Activated CD4-positive, alpha-beta T cell treated with anti-CD3 and anti-CD28 coated beads, Interleukin-2, amount 50 U/mL, for 4 hours (primary cell): ENCODE measurements at places on chromosomes 16 and 17.

DNA sequence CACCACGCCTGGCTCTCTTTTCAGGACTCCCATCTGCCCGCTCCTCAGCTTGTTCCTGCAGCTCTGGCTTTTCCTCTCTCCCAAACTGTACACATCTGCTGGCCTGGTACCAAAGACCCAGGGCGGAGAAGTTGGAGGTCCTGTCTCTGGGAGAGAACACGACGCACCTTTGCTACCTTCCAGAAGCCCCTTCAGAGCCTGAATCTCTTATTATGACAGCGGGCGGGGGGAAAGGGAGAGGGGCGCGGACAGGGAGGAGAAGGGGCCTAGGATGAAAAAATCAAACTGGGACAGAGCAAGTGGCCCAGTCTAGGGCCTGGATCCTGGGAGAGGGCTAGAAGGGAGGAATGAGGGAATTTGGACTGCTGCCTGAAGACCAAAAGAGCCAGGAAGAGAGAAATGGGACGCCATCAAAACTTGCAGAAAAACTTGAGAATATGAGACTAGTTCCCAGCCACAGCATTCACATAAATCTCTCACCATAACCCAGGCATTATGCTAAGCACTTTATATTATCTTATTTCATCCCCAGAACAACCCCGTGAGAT is 2.5 kb upstream of the PER1 start:
- DNase-seq, result no peak

DNA sequence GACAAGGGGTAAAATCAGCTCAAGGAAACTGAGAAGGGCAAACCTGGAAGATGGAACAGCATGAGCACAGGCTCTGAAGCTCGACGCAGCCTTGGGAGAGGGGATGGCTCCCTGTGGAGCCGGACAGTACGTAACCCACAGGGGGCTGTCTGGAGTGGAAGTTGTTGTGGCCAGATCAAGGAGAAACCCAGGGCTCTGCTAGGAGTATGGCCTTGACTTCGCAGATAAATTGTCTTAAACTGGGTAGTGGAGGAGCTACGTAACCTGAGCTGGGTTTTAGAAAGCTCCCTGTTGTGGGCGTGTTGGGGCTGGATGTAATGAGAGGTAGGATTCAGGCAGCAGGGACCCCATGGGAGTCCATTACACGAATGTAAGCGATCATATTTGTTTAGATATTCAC is 25.5 kb upstream of the AXIN2 start:
- no peak for DNase-seq

GRCh38 chr16:23931199-23931598 is 95.4 kb downstream of the PRKCB start:
- DNase-seq, result no peak

GRCh38 chr16:30761427-30761927 is 385 bp downstream of the CFAP119 start:
- DNase-seq, result peak; percentile 18

GRCh38 chr16:49857423-49858181 is 1.7 kb upstream of the ZNF423 start:
- DNase-seq, result no peak

DNA sequence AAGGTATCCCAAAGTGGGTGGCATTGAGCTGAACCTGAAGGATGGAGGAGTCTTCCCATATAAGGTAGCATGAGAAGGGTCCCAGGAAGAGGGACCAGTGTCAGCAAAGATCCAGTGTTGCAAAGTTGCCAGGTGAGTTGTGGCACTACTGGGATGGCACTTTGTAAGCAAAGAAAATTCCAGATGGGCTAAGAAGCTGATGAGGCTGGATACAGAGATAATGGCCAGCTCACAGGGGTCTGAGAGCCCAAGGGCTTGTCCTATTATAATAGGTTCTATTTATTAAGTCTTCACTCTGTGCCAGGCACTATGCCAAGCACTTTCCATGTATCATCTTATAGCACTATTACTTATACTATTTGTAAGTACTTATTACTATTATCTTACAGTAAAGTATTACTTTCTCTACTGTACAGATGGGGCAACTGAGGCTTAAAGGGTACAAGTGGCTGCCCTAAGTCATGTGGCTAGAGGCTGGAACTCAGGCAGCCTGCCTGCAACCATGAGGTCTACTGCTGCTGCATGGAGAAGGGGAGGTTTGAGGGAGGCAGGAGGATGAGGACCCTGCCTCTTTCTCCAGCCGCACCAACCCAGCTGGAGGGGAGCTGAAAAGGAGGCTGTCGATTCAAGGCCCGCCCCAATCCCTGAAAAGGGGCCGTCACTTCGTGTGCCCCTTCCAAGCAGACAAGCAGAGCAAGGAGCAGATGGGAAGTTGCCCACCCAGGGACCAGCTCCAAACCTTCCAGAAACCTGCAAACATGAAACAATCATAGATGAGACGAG is 86.5 kb downstream of the C16orf78 start:
- DNase-seq, result no peak

GRCh38 chr16:4744555-4745273 is 10.4 kb downstream of the DNAAF8 start:
- no peak for DNase-seq

DNA sequence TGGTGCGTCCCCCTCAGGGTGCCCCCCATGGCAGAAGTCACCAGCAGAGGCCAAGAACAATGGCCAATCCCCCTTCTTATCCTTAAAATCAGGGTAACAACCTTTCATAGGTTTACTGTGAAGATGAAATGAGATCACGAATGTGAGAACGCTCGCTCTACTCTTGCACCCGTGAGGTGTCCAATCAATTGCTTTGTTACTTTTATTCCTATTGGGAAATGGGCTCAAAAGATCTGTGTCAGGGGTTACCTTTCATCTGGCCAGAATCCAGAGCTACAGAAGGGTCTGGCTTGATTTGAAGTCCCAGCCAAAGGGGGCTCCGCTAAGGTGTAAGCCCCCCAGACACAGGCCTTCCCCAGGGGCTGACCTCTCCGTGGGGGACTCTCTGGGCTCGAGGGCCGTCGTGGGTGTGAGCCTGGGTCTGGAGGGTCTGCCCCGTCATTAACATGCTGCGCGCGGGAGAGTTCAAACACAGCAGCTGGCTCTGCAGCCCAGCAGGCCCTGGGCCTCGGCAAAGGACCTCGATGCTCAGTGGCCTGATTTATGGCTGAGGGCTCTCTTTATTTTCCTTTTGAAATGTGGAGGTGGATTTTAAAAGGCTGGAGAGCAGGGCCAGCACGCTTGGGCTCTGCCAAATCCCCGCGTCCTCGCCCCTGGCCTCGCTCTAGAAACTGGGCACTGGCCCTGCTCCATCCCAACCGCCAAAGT is 10.4 kb downstream of the ABR start:
- DNase-seq, result no peak

GRCh38 chr16:3029491-3030221 is 5.8 kb downstream of the THOC6 start:
- DNase-seq, result peak; percentile 31

- DNase-seq, result no peak
Observed at GRCh38 chr16:82156761-82157533, 13.1 kb downstream of the MPHOSPH6 start.

GRCh38 chr16:67441907-67442306 is 11.0 kb downstream of the HSD11B2 start:
- no peak for DNase-seq

DNA sequence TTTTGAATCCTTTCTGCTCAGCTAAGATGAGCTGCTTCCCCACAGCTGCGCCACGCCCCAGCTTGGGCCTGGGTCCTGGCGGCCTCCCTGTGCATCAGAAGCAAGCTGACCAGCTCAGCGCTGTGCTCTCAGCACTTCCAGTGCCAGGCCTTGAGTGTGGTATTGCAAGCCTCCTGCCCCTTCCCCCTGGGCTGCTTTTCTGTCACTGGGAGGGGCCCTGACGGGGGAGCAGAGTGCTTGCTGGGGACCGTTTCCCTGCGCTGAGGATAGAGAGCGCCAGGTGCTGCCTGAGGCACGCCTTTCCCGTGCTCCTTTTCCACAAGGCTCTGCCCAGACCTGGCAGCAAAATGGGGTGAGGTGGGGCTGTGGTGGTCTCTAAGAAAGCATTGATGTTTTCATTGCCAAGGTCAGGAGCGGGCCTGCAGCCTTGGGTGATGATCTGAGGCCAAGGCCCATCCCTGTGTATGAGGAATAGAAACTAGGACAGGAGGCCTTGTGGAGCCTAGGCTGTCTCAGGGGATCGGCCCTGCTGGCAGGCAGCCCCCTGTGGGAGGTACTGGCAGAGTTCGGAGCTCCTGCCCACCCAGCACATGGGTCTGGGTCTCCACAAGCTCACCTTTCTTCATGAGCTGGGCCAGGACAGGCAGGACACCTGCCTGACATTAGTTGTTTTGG is 29.7 kb downstream of the POLR3E start:
- no peak for DNase-seq

DNA sequence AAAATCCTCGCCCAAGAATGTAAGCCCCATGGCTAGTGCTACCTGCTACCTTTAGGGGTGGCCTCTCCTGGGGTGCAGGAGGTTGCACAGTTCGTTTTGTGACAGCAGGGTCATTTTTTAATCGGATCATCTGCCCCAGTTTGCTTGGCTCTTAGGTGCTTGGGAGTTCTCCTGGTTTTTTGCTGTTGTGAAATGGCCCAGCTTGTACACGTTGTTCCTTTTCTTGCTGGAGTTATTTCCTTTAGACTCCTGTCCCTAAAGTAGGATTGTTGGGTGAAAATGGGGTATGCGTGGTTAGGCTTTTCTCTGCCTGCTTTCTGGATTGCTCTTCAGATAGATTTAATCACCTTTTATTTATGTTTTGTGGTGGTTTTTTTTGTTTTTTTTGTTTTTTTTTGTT is 25.8 kb downstream of the ABCC1 start:
- DNase-seq, result no peak

DNA sequence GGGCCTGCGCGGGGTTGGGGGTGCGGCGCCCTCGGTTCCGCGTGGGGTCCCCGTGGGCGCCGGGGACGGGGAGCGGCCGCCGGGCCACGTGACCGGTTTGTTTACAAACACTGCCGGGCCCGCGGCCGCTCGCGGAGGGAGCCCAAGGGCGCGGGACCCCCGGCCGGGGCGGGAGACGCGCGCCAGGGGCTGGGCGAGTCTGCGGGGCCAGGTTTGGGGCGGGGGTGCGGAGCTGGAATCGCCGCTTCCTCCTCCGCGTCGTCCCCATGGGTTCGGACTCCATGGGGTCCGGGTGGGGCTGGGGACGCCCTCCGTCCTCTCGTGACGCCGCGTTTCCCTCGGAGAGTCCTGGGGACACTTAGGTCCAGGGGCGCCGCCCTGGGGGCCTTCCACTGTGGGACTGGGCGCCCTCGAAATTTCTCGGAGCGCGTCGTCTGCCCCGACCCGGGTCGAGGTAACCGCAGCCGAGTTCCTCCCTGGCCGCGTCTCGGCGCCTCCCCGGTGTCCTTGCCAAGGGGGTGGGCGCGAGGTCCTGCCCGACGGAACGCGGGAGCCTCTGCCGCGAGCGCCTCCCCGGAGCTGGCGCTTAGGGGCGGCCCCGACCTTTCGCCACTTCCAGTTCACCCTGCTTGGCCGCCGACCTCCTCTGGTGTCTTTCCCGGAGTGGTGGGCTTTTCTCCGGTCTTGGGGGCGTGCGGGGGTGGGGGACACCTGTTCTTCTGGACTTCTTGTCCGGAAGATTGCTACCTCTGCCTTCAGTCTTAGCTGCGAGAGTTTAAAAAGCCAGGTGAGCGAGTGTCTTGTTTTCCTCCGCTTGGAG is 684 bp downstream of the YPEL2 start:
- DNase-seq, result no peak

GRCh38 chr17:39598047-39598481 is 9.7 kb downstream of the NEUROD2 start:
- no peak for DNase-seq

DNA sequence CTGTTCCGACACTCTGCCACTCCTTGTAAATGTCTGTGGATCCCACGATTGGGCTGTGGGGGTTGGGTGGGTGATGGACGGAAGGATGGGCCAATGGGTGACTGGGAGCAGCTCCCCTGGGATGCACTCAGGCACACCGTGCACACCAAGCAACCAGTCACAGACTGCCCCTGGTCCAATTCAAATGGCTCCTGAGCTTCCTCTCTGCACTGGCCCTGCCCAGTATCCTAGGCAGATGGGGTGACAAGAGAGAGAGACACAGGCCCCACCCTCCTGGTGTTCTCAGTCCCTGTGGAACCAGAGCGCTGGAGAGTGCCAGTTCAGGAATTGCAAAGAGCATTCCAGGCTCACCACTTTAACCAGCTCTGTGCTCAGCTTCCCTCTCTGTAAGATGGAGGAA is 32.8 kb downstream of the BEAN1 start:
- DNase-seq, result no peak

DNA sequence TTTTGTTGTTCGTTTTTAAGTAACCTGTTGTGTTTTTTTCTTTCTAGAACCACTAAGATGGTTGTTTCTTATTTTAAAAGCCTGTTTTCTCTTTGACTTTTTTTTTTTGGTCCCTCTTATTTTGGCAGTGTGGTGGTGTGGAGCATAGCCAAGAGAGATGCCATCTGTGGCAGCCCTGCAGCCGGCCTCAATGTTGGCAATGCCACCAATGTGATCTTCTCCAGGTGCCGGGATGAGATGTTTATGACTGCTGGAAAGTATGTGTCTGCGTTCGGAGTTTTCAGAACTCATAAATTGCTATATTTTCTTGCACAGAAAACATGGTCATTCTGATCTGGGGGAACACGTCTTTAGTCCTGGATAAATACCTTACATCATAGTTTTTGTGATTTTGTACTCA is 17.6 kb downstream of the CFAP52 start:
- no peak for DNase-seq

DNA sequence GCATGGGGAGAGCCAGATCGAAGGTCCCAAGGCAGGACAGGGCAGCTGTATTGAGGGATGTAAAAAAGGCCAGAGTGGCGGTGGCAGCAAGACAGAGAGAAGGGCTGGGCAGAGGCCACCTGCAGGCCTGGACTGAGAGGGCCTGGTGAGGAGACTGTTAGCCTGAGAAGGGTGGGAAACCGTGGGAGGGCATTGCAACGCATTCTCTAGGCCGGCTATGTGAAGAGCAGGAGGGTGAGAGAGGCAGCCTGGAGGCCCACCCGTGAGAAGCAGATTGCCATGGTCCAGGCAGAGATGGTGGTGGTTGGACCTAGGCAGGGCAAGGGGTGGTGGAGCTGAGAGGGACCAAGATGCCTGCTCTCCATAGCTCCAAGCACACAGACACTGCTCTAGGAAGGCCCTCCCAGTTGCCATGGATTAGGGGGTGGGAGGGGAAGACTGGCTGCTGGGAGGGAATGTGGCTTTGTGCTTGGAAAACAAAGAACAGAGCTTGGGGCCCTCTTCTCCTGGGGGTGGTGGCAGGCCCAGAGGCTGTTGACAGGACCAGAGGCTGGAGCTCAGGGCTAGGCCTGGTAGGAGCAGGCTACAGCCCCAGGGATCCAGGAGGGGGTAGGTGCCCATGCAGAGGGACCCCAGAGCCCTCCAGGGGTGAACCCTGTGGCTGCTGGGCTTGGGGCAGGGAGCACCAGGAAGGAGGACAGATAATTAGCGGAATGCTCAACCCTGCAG is 12.4 kb upstream of the TCAP start:
- no peak for DNase-seq
